Naive thymus-derived CD8-positive, alpha-beta T cell (primary cell): ENCODE measurements at places on chromosomes 12 and 14.

- no peak for DNase-seq
Measured at GRCh38 chr12:68250454-68250853, 3.0 kb downstream of the IL22 start.

DNA sequence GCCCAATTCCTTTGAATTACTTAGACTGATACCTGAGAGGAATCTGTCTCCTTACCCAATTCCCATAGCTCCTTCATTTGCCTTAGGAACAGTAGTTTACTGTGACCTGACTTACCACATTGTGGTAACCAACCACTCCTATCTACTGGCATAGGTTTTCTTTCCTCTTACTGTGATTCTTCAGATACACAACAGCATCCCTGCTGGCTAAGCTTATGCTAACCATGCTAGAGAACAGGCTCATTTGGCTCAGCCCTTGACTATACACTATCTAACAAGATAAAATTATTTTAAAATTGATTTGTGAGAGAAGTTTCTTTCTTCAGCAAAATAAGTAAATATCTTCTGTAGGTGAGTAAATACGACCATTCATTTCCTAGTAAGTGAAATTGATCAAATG, 320.4 kb upstream of the DDHD1 start:
- DNase-seq, result no peak

GRCh38 chr12:21666722-21667121, 9.1 kb upstream of the LDHB start:
- DNase-seq, result no peak

DNA sequence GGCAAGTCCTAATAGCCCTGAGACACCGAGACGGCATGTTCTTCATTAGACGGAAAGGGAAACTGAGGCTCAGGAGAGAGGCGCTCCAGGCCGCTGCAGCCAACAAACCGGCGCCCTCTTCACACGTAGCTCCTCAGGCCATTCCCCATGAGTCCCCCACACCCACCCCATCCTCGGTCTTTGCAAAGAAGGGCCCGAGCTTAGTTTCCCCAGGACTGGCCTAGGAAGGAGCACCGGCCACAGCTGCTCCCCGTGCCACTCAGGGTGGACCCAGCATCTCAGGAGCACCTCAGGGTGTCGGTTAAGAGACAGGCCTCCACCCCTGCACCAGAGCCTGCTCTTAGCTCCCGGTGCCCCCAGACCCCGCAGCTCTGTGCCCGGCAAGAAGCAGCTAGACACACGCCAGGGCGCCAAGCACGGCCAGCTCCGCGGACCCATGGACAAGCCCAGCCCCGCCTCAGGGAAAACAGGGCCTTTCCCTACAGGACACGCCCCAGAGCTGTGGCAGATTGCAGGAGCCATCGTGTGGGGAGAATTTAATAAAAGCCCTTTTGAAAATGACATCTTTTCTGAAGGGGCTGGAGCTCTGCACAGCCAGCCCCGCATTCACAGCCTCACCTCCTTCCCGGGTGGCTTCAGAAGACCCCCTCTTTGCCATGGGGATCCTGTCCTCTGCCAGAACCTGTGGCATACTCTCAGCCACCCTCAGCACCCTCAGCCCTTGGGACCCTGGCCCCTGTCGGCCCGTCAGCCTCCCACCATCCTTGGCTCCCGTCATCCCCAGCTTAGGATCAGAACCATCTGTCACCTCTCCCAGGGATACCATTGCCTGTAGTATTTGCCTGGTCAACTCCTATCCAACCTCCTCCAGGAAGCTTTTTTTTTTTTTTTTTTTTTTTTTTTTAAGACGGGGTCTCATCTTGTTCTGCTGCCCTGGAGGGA, 59.7 kb downstream of the LGMN start:
- no peak for DNase-seq

DNA sequence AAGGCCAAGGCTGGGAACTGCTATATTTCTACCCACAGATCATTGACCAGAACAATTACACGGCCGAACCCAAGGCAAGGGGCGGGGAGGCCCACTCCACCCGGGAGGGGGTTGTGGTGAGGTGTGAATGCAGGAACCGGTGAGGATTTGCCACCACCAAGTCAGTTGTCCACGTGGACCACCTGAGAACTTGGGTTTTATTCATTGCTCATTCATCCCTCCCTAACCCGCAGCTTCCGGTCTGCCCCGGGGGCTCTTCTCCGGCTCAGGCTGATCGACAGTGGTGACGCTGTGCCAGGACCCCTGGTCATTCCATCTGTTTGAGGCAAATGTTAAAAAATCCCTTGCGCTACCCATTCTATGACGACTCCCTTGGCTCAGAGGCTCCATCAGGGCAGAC, 127.7 kb upstream of the RTL1 start:
- no peak for DNase-seq

GRCh38 chr12:55072083-55072482, 52.3 kb downstream of the NEUROD4 start:
- peak; percentile 84 for DNase-seq

DNA sequence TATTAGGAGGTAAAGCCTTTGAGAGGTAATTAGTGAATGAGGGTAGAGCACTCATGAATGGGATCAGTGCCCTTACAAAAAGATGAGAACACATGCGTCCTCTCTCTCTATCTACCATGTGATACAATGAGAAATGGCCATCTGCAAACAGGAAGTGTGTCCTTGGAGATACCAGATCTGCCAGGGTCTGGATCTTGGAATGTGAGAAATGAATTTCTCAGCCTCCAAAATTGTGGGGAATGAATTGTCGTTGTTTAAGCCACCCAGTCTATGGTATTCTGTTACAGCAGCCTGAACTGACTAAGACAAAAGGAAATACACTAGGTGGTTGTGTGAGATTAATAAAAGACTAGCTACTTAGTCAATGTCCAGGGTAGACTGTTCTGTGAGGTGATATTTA, 366.6 kb downstream of the NELL2 start:
- no peak for DNase-seq

DNA sequence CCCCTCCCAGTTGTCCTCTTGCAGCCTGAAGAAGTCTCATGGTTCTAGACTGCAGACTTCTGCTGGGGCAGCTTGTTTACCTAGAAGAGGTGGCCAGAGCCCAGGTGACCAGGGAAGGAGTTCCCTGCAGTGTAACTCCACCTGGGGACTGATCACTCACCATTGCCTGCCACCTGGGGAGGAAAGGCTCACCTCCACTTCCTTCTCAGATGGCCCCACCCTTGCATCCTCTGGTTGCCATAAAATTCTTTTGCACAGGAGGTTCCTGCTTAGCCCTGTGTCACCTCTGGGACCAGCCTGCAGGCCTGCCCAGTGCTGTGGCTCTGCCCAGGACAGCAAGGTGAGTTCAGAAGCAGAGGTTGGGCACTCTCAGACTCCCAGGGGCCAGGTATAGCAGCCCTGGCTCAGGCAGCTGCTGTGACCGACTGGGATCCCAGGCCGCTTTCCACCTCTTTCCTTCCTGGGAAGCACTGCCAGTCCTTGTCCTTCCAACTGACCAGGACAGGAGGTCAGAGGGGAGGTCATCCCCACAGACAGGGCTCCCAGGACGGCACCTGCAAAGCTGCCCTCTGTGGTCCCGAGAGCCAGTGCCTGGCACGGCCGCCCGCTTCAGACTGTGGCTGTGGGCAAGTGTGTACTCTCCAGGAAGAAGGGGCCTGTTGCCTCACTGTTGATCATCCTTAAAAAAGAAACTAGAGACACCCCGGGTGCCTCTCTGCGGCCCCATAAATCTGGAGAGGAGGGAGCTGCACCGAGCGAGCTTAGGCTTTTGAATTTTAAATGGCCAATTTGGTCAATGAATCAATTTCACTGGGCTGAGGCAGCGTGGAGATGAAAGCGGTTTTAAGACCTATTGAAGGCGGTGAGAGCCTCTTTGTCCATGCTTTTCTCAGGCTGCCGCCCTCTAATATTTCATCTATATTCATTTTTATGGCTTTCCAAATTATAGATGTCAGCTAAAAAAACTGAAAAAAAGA, 79.5 kb upstream of the C14orf180 start:
- no peak for DNase-seq

- DNase-seq, result peak; percentile 65
Measured at GRCh38 chr12:12072064-12072760, 1.5 kb downstream of the BCL2L14 start.

DNA sequence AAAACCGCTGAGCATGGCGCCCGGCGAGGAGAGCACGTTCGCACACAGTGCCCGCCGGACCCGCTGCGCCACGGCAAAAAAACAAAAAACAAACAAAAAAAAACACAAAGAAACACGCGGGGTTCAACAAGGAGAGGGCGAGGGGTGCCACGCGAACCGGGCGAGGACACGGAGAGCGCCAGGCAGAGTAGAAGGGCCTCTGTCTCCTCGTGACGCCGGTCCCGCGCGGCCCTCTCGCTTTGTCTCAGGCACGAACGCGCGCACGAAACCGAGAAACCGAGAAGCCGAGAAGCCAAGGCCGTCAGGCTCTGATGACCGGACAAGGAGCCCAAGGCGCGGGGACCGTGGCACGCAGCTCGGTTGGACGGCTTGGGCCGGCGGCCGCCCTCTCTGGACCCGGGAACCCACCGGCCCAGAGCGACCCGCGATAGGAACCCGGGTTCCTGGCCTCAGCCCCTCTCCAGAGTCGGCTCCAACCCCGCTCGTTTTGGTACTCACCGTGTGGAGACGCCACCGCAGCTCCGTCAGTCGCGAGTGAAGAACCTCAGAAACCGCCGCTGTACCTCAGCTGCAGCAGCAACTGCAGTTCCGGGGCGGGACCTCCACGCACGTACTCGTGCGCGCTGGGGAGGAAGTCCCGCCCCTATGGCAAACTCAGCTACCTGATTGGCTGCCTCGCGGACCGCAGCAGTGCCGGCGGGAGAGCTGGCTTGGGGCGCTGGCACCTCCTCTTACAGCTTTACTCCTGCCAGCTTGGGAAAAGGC, at the start of the genes DDX24 and IFI27L1:
TSS of gene DDX24 (minus strand) at position 582 of the 765 bp plus-strand sequence. CDS start 1,460 bp downstream, outside the sequence.
TSS of gene IFI27L1 (plus strand) at position 690 of the 765 bp plus-strand sequence. CDS start 15,628 bp downstream, outside the sequence.
- DNase-seq, result peak; percentile 96

- DNase-seq, result no peak
Measured at GRCh38 chr14:52944254-52944653, 6.6 kb downstream of the FERMT2 start.

GRCh38 chr12:65695113-65695865, 129.0 kb upstream of the HMGA2 start:
- DNase-seq, result no peak

- no peak for DNase-seq
Measured at GRCh38 chr12:18141048-18141982, 51.3 kb upstream of the RERGL start.

- DNase-seq, result no peak
Measured at GRCh38 chr12:68665016-68665569, 21.7 kb upstream of the NUP107 start.

DNA sequence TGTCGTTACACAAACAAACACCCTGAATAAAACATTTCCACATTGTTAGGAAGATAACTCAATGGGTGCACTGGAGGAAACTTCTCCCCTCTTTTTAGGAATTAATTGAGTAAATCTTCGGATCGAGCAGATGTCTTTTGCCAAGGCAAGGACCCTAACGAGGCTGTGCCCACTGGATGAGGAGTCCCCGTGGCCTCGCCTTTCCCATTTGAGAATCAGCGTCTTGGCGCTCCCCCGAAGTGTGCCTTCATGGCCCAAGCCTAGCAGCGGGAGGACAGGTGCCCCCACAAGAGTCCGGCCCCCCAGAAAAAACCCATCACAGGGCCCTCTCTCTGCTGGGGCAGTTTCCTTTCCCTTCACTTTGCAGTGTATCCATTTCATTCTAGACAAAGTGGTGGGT, 246.6 kb downstream of the BCL11B start:
- DNase-seq, result no peak

- peak; percentile 40 for DNase-seq
Measured at GRCh38 chr14:103395244-103395643, 10.0 kb downstream of the MARK3 start.

DNA sequence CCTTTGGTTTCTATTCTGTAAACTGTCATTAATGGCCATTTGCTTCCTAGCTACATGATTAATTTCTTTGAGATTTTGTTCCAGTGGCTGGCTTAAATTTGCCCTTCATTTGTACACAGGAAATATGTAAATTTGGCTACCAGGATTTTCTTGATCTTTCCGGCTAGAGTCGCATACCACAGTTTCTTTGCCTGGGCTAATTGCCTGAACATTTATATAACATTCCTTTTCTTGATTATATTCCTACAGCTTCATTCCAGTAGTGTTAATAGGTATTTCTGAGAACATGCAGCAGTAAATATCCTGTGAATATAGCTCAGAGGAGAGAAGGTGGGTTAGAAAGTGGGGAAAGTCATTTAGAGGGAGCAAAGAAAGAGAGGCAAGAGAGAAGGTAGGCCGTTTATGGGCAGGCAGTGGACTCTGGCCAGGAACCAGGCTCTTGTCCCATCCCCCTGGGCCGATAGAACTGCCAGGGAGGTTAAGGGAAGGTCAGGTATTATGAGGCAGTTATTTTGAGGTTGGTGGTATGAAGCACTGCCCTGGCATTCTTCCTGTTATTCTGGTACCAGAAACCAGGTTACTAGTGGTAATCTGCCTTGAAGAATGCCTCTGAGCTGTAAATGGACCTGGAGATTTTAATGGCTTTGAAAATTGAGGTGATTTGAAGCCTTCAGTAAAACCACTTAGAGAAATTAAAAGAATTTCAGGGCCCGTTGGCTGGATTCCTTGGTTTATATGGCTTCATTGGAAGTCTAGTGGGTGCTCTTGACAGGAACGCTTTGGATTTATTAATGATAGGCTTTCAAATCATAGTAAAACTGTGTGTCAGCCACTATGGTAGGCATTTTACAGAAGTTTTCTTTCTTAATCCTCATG, 4.4 kb downstream of the RNF10 start:
- DNase-seq, result no peak

- DNase-seq, result peak; percentile 50
Measured at GRCh38 chr12:6463216-6463615, 7.3 kb downstream of the VAMP1 start.

- DNase-seq, result no peak
Measured at GRCh38 chr12:80195074-80195726, 95.9 kb downstream of the OTOGL start.

- no peak for DNase-seq
Measured at GRCh38 chr12:20852649-20853048, 42.1 kb downstream of the SLCO1B3 start.

GRCh38 chr12:80262346-80262745, 163.0 kb downstream of the OTOGL start:
- DNase-seq, result no peak

GRCh38 chr14:29821661-29822429, 105.8 kb downstream of the PRKD1 start:
- no peak for DNase-seq

DNA sequence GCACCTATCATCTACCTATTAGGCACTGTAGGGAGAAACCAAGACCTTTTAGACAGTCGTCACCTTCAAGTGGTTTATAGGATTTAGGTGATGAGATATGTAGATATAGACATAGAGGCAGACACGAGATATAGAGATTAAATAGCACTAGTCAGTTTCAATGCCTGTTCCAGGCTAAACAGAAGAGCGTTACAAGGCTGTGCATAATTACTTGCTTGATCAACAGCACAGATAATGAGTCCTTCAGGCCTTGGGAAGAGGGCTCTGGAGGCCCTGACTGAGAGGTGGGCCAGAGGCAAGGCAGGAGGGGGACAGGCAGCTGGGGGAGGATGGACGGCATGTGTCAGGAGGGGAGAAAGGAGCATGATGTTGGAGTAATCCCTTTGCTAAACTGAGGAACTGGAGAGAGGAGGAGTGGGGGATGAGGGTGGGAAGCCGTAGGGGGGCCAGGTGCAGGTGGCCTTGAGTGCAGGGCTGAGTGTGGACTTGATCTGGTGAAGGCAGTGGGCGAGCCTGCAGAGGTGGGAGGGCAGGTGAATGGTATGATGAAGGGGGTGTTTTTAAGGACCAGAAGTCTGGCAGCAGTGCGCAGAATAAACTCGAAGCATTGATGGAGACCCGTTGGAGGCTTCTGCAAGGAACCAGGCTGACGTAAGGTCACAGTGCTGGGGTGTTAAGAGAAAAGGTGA, 43.9 kb upstream of the ATP23 start:
- DNase-seq, result no peak

- no peak for DNase-seq
Measured at GRCh38 chr14:72928872-72929271, 2.6 kb downstream of the DCAF4 start.
